ENCODE measurements at places on chromosomes 4 and X.

- no peak for DNase-seq
Measured at GRCh38 chrX:25006586-25007058, 9.1 kb downstream of the ARX start.

DNA sequence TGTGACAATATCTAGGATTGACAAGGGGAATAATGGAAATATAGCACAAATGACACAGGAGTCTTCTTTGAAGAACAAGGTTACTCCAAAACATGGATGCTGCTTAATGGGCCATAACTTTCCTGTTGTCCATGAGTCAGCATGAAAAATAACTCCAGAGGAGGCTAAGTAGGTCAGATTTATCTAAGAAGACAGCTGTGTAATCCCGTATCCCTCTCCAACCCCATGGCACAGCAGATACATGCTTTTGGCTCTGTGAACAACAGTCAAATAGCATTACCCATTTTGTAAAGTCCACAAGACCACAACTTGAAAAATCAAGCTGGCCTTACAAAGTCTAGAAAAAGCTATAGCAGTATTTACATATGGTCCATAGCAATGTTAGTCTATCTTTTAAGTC is 2.1 kb upstream of the TMEM131L start:
- no peak for DNase-seq

- no peak for DNase-seq
Measured at GRCh38 chr4:139535228-139535870, 20.7 kb downstream of the SETD7 start.

DNA sequence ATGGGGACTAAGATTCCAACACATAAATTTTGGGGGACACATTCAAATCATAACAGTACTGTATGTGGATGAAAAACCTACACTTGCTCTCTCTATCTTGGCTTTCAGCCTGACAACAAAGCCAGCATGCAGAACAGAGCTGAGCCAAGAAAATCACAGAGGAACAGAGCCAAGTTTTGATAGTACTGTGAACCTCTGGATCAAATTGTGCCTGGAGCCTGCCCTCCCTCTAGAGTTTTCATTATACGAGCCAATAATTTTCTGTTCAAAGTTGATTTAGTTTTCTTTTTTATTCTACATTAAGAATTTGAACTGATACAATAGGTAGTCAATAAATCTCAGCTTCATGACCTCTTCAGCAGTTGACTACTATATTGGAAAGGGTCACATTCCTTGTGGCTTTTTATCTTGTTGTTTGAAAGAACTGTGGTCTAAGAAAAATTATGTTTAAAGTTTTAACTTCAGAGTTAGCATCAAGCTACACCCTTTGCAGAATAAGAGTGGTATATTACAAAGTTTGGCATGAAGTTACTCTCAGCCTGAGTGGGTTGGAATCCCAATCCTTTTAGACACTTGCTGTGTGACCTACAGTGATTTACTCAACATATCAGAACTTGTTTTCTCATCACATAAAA is 31.1 kb downstream of the GRID2 start:
- DNase-seq, result no peak
